ENCODE measurements at places on chromosomes 16 and 17.

DNA sequence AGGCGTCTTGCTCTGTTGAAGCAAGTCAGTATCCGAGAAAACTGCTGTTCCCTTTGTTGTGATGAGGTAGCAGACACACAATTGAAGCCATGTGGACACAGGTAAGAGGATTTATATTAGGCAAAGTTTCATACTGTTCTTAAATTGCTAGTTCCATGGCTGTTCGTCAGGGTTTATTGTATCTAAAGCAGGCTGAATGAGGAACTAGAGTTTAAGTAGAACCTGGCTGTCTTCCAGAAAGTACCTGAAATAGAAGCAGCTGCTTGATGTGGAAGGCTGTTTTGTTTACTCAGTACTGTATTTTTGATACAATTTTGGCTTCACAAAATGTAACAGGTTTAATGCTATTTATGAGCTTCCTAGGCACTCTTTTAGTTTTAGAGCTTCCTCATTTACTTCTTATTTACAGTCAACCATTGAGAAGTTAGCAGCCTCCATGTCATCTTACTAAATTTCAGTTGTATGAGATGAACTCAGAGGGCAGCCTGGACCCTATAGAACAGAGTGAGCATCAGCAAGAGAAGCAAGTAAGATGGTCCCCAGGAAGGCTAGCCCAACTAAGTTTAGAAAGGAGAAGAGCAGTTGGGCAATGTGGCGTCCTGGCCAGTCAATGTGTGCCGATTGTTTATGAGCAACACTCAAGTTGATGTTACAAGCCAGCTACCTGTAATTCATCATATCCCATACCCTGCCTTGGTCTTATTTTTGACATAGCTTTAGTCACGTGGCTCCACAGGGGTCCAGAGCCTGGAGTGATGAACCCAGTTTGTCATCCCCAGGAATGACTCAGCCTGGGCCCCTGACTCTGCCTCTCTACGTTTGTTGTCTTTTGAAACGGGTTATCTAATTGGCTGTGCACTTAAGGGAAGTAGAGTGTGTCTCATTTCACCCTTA, 9.7 kb upstream of the ARL2BP start:
- peak; percentile 87 for DNase-seq

GRCh38 chr16:30659507-30660423, 1.5 kb downstream of the FBRS start:
- no peak for DNase-seq

DNA sequence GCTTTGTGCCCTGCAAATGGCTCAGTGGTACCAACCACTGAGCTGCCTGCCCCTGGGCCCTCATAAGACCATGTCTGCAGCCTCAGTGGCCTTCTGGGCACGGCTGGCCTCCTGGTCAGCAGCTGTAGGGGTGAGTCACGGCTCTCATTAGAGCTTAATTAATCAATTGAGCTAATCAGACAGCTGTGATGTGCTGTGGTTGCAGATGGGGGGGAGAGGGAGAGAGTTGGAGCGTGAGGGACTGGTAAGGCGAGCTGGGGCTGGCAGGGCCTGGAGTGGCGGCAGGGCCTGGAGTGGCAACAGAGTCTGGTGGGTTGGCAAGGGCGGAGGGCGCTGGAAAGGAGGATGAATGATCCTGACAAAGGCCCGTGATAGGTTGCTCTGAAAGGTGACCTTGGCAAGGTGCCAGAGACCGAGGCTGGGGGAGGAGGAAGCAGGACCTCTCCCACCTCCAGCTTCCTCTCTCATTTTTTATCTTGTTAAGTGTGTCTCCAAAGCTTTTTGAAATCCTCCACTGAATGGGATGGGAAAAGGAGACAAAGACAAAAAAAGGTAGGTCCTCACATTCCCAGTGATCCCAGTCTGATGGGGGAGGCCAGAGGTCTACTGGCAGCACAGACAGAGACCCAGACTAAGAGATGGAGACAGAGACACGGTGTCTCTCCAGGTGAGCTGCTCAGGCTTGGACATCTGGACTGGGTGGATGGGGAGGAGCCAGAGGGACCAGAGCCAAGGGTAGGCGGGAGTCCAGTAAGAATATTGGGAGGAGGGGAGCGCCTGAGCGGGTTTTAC, 41.6 kb downstream of the DCAKD start:
- no peak for DNase-seq

GRCh38 chr17:43556292-43556691, 10.2 kb upstream of the ETV4 start:
- DNase-seq: peak; percentile 29

- peak; percentile 41 for DNase-seq
Observed at GRCh38 chr16:11916524-11917285, 949 bp upstream of the GSPT1 start.

DNA sequence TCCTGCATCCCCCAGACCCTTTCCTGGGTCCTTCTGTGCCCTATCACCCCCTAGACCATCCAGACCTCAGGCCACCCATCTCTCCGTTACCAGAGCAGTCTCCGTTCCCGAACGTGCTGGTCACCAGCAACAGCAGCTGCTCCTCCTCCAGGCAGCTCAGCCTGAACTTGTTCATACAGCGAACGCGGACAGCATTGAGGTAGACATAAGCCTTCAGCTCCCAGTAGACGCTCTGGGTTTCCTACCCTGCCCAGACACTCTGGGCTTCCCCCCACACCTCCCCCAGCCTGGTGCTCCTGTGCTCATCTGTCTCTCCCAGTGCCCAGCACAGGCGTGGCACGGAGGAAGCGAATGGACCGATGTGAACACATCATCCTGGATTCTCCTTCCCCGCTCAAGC, 41.6 kb upstream of the RNFT1 start:
- no peak for DNase-seq

Data from IMR-90 (cell line).